ENCODE measurements at places on chromosomes 13 and 19.

DNA sequence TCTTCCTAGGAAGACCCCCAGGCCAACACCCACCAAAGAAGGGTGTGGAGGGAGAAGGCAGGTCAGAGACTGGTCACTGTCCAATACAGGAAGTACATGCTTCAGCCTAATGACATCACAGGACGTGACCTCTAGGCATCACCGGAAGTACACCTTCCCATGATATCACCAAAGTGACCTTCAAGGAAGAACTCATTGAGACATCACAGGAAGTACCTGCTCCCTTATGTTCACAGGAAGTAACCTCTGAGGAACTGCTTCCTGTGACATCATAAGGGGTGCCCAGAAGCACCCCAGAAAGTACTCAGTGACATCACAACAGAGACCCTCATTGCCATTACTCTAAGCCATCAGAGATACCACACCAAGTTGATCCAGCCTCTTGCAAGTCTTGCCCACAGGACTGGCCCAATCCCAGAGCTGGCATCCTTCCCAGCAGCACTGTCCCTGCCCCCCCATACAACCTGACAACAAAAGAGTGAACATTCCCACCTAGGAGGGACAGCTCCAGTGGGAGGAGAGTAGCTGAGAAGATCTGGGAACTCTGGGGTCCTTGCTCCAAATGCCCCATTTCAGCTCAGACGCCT, 24.2 kb upstream of the NANOS2 start:
- H3K27me3 ChIP-seq = peaks cover 39% of the 10 kb centered on the region
- H3K27ac ChIP-seq = no peak overlapping the region
- no peak for DNase-seq
- no peaks in the 10 kb centered on the region for H3K4me1 ChIP-seq

GRCh38 chr13:95623141-95623540, 21.4 kb downstream of the DZIP1 start:
- H3K4me3 ChIP-seq = no peak overlapping the region
- no peaks in the 10 kb centered on the region for H3K4me1 ChIP-seq
- no peaks in the 10 kb centered on the region for H3K27me3 ChIP-seq
- H3K36me3 ChIP-seq = no peaks in the 10 kb centered on the region
- H3K27ac ChIP-seq = no peak overlapping the region
- DNase-seq = no peak

- no peak overlapping the region for H3K27ac ChIP-seq
- H3K36me3 ChIP-seq = no peaks in the 10 kb centered on the region
- no peak for DNase-seq
These were observed 810 bp upstream of the NFKBID start for GRCh38 chr19:35901055-35901644.

- peak overlapping the region; percentile 77 for H3K4me3 ChIP-seq
- peaks cover 12% of the 10 kb centered on the region for H3K36me3 ChIP-seq
These were observed 716 bp downstream of the ZNF573 start for GRCh38 chr19:37778613-37779126.

- DNase-seq = peak; percentile 10
- H3K27ac ChIP-seq = no peak overlapping the region
- no peaks in the 10 kb centered on the region for H3K36me3 ChIP-seq
- no peaks in the 10 kb centered on the region for H3K27me3 ChIP-seq
- no peak overlapping the region for H3K4me3 ChIP-seq
- H3K4me1 ChIP-seq = peaks cover 38% of the 10 kb centered on the region
These were observed 35.1 kb downstream of the RASA3 start for GRCh38 chr13:114097212-114097892.

DNA sequence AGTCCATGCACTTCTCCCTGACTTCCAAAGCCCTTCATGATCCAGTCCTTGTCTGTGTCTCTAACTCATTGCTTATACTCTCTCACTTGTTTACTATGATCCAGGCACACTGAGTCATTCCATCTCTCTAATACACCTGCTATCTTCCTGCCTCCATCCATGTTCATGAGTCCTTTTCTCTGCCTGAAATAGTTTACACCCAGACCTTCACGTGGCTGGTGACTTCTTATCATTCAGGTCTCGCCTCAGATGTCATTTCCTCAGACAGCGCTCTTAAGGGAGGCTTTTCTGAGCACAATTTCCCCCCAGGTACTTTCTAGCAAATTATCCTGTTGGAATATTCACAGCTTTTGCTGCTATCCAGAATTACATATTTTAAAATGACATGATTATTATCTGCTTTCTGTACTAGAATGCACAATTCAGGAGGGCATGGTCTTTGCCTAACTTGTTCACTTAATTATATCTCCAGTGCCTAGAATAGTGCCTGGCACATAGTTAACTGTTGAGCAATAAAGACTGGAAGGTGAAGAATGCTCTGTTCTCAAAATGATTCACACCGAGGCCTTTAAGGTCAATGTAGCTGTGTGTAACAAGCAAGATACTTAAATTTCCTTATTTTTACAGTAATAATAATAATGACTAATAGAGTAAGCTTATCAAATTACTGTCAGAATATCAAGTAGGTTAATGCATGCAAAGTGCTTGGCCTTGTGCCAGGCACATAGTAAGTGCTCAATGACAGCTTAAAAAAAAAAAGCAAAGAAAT, 183.7 kb upstream of the SPRY2 start:
- H3K27me3 ChIP-seq = no peaks in the 10 kb centered on the region
- no peak overlapping the region for H3K4me3 ChIP-seq
- H3K4me1 ChIP-seq = no peaks in the 10 kb centered on the region
- DNase-seq = no peak

Data from gastrocnemius medialis (tissue), 4 donors.